ENCODE measurements at places on chromosomes 2 and 18. TPM values are rescaled to one million over a fixed set of nuclear protein-coding genes. Genes with fewer than 3 reads are reported as not detected.

TSN gene
- total RNA-seq = 33.7 TPM

DNA sequence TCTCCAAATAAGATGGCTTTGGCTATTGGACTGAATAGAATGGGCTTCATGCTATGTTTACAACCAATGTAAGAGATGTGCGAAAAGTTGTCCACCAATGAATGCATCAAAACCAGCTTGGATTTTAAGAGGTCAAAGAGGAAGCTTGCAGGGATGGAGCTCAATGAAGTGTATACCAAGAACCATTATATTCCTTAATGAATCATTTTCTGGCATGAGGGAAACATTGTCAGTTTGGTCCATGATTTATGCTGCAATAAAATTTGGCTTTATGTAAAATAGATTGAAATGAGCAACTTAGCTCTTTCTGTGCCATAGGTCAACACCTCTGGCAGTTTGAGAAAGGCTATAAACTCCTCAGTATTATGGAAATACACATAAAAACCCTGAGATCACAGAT is 107.3 kb downstream of the SH3BP4 start:
- ATAC-seq = no peak

GRCh38 chr2:216777637-216778273 is 82.1 kb downstream of the TNP1 start:
- peak; percentile 73 for ATAC-seq

GRCh38 chr2:189533288-189534035 is 47.1 kb downstream of the SLC40A1 start:
- ATAC-seq = no peak
